SK-MEL-5 (cell line): ENCODE measurements at places on chromosomes 3 and 15. TPM values are rescaled to one million over a fixed set of nuclear protein-coding genes. Genes with fewer than 3 reads are reported as not detected.
A peak's percentile ranks its signal among the peaks of the same experiment; 100 is the strongest.

The HRG gene
- total RNA-seq = not detected in 2 replicates

The HGD gene
- total RNA-seq = not detected in 2 replicates

The LRTM1 gene
- not detected in 2 replicates for total RNA-seq

DNA sequence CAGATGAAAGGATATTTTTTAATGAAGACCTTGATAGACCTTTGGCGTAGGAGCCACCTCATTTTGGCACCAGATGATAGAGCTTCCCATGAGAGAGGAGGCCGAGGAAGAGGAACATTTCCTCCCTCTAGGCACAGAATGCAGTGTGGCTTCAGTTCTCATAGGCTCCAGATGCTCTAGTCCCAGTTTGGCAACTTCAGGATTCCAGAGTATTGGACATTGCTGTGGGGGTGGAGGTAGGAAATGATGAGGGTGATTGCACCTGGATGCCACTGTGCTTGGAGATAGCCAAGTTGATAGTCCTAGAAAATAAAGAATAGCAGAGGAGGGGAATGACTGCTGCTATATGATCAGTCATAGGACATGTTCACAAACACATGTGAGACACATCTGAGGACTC, 58.3 kb upstream of the KY start:
- DNase-seq = no peak

DNA sequence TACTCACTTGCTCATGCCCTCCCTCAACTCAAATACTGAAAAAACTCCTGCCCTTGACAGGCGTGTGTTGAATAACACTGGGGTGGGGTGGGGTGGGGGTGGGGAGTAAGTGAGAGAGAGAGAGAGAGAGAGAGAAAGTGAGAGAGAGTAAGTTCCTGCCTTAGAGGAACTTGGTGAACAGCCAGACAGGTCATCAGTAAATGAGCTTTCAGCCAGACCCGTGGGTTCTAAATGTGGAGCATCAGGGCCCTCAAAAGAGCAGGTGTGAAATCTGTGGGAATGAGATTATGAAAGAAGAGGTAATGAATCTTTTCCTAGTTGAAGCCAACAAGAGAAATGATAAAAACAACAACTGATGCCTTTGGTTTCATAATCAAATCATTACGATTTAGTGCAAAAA, 134.4 kb upstream of the FAM3D start:
- no peak for DNase-seq

GRCh38 chr3:69051756-69052471, at the start of gene TMF1:
Gene TMF1 (minus strand): TSS chr3:69052333. CDS start chr3:69052086, 247 bp downstream.
- peak; percentile 99 for DNase-seq

DNA sequence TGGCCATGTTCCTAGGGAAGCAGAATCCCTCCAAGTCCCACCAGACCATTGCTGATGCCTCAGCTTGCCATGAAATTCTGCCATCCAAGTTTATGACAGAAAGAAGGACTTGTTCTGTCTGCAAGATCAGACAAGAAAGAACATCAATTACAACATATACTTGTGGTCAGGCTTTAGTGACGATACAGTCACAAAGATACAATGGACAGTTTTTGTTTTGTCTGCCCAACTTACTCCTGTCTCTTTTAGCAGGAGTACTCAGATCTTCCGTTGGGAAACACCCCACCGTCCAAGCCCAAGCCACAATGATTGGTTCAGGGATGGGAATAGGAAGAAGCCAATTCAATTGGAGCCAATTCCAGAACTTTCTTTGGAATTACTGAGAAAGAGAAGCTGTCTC, 15.7 kb downstream of the KLHL6 start:
- DNase-seq = peak; percentile 75

- no peak for DNase-seq
These were observed 253.7 kb downstream of the GAP43 start for GRCh38 chr3:115876876-115877614.

- DNase-seq = no peak
These were observed 743 bp upstream of the DAZL start for GRCh38 chr3:16605966-16606365.

DNA sequence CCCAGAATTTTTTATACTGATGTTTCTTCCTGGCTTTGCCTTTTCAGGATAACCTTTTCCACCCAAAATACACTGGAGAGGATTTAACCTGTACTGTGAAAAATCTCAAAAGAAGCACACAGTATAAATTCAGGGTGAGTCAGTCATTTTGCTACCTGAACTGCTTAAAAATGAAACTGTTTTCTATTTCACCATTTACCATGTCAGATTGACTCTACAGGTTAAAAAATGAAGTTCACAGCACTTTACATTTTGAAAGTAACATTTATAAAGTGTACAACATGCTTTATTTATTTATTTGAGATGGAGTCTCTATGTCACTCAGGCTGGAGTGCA, 115.2 kb downstream of the GHSR start:
- DNase-seq = no peak

DNA sequence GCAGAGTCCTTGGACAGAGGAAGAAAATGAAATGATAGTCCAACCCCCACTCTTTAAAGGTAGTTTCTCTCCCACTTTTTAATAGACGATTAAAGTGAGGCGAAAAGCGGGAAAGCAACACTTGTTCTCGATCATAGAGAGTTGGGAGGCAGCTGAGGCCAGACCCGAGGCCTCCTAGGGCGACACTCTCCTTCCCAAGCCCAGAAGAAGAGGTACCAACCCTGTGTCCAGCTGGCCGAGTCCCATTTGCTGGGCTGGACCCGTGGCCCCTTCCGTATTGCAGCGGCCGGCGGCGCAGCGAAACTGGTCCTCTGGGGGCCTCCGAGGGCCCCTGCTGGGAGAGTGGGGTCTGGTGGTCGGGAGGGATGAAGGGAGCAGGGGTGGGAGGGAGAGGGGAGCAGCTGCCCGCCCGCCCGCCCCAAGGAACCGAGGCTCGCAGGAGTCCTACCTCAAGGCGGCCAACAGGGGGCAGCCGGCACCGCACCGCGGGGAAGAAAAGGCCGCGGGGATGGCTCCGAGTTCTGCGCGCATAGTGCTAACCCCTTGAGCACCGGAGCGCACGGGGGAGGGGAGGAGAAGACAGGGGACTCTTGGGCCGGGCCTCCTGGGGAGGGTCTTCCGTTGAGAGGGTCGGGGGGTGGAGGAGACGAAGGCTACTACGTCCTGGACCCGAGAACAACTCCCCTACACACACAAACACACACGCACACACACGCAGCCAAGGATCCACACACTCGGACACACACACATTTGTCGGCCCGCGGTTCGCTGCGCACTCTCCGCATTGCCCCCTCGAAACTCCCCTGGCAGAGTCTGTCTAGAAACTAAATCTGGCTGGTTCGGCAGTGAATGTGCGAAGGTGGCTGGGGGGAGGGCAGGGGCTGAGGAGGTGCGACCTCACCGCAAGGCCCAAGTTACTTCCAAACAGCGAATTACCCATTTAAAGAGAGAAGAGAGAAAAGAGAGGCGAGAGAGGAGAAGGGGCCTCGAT, 2.0 kb downstream of the WNT5A start:
- DNase-seq = peak; percentile 69
